ENCODE measurements at places on chromosomes 5 and 9.

GRCh38 chr5:107605596-107606125, 65.1 kb downstream of the EFNA5 start:
- no peak for DNase-seq

DNA sequence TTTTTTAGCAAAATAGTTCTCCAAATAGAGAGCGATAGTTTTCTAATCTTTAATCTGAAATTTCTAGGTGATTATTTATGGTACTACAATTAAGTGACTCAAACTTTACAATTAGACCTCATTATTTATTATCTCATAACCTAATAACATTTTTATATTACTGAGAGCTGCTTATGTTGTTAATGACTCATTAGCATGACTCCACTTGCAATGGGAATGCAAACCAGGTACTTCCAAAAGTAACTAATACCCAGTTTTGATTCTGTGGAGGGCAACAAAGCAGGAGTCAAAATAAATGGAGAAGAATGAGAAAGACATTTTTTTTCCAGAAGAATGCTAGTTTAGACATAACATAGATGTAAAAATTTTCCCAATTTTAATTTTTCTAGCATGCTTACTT, 466.0 kb downstream of the PLK2 start:
- no peak for DNase-seq

- no peak for DNase-seq
Observed at GRCh38 chr9:71830929-71831328, 62.6 kb upstream of the CEMIP2 start.

- DNase-seq = no peak
Observed at GRCh38 chr5:151477101-151477500, 29.7 kb downstream of the SLC36A1 start.

GRCh38 chr5:79561525-79561893, 47.6 kb upstream of the HOMER1 start:
- DNase-seq = no peak

GRCh38 chr5:62152394-62153087, 153.5 kb upstream of the KIF2A start:
- DNase-seq = no peak

- no peak for DNase-seq
Observed at GRCh38 chr5:148623741-148624140, 30.6 kb downstream of the HTR4 start.

DNA sequence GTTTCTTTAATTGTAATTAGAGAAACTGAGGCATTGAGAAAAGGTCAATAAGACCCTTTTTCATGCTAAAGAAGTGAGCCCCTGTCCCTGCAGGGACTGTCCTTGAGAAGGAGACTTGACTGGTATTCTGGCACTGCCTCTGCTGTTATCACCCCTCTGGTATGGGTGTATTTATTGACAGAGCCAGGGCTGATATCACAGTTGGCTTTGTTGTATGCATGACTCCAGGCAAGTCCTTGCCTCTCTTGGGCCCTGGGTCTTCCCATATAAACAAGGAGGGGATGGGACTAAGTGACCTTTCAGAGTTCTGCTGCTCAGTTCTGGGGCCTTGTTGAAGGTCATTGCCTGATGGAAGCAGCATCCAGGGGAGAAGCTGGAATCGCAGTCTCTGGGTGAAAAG, 71.8 kb upstream of the PPARGC1B start:
- DNase-seq = no peak

DNA sequence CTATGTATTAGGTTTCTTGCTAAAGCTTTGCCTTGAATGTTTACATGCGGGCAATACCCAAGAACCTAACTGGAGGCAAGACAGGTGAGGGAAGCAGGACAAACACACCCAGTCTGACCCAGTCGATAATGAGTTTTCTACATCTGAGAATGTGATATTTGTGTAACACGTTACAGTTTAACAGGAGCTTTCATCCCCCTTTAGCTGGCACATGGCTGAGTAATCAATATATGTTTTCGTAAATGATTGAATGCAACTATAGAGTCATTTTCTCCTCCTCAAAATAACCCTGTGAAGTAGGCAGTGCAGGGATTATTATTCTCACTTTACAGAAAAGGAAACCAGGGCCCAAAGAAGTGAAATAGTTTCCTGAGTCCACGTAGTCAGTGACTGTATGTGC, 84.7 kb upstream of the HTR4 start:
- DNase-seq = no peak

All from GDM1 (cell line).